Suppressor macrophage (primary cell): ENCODE measurements at places on chromosomes 1 and 21.
A peak's percentile ranks its signal among the peaks of the same experiment; 100 is the strongest.

DNA sequence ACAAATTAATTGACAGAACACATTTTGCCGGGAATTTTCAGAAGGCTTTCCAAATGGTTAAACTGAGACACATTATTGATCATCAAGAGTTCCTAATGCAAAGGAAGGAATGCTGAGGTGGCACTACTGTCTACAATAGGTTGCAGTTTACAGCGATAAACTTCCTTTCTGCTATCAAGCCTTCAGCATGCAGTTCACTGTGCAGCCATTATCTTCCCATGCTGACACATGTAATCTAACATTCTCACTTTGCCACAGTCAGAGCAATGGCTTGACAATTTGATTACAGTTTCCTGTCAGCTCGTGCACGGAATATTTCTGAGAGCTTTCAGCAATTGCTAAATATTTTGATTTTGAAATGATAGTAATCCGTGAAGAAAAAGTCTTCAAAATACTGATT is 166.9 kb upstream of the PRMT6 start:
- no peak for DNase-seq

- DNase-seq, result no peak
Observed at GRCh38 chr21:32977216-32977615, 48.5 kb upstream of the OLIG2 start.

GRCh38 chr1:46413596-46413985 is 19.5 kb downstream of the FAAH start:
- DNase-seq, result peak; percentile 33

- no peak for DNase-seq
Observed at GRCh38 chr1:67133177-67133576, 1.6 kb downstream of the C1orf141 start.

- DNase-seq, result no peak
Observed at GRCh38 chr1:196678510-196678884, 26.7 kb downstream of the CFH start.

GRCh38 chr1:36612881-36613280 is 130.2 kb upstream of the CSF3R start:
- no peak for DNase-seq

DNA sequence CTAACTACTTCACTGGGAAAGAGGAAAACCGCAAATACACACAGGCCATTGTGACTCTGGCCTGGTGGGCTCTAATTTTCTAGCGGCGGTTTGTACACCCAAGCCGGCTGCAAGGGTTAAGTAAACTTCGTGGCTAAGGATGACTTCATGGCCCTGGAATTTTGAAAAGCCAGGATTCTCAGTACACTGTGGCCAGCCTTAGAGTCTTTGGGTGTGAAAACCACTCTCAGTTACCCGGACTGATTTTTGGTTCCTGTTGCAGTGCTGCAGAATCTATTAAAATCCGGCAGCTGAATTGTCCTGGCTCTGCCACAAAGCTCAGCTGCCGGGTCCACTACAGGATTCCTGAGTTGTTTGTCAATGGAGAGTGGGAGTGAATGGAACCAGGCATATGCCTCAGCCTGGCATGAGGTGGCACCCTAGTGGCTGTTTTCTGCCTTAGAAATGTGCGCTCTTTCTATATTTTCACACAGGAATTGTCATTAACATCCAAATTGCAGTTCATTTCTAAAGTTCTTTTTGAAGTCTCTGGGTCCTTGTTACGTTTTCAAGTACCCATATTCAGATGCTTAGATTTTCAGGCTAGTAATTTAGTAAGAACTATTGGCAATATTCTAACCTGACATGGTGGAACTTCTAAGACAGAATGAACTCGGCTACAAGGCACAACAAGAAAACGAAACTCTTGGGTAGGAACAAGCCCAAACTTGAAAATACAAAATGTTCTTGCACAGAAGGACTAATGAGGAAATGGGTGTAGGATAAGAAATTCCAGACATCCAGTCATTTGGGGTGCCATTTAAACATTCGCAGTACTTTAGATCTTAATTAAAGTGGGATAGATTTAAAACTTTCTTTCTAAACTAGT is 255.9 kb downstream of the NFIA start:
- peak; percentile 58 for DNase-seq

GRCh38 chr1:94384485-94385265 is 33.5 kb upstream of the ABCD3 start:
- DNase-seq, result peak; percentile 20

GRCh38 chr1:71311376-71311775 is 230.5 kb upstream of the ZRANB2 start:
- DNase-seq, result no peak

DNA sequence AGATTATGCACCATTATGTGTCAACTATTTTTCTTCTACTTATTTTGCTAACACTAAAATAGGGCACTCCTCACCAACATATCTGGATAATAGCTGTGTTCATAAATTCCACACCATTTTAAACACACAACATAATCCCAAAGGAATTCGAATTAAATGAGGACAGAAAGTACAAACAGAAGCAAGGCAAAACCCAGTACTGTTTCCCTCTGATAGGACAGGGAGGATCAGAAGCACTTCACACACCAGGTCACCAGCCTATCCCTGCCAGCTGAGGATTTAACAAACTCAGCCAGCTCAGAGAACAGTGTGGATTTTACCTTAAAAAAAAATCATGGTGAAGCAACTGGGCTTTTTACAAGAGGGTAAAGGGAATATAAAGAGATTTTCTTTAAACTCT is 20.0 kb downstream of the CRYZ start:
- DNase-seq, result no peak

GRCh38 chr1:54227091-54227602 is 27.2 kb downstream of the MRPL37 start:
- DNase-seq, result peak; percentile 95

- no peak for DNase-seq
Observed at GRCh38 chr1:50103615-50104081, 5.1 kb upstream of the ELAVL4 start.

GRCh38 chr21:35933466-35933865 is 126.9 kb downstream of the SETD4 start:
- DNase-seq, result peak; percentile 87

- no peak for DNase-seq
Observed at GRCh38 chr1:88404582-88404981, 279.5 kb upstream of the PKN2 start.

DNA sequence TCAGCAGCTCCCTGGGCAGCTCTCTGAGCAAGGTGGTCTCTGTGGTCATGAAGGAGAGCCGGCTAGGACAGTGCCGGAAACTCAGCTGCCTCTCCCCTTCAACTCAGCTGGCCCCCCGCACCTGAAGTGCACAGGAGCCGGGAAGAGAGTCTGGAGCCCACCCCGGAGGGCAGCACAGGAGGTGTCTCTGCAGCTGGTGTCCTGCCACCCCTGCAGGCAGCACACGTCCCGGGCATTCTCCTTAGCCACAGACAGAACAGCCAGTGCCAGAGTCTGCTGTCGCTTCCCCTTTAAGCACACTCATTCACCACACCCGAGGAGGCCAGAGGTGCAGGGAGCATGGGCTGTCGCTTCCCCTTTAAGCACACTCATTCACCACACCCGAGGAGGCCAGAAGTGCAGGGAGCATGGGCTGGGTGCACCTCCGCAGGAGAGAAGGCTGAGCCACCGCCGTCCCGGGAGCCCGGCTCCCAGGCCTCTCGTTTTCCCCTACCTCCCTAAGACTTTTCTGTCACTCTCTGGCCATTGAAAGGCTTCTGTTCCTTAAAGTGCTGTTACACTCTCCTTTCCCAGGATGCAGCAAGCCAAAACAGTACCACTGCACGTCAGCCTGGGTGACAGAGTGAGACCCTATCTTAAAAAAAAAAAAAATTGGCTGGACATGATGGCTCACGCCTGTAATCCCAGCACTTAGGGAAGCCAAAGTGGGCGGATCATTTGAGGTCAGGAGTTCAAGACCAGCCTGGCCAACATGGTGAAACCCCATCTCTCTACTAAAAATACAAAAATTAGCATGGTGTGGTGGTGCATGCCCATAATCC is 16.9 kb upstream of the SAMD11 start:
- DNase-seq, result peak; percentile 84

DNA sequence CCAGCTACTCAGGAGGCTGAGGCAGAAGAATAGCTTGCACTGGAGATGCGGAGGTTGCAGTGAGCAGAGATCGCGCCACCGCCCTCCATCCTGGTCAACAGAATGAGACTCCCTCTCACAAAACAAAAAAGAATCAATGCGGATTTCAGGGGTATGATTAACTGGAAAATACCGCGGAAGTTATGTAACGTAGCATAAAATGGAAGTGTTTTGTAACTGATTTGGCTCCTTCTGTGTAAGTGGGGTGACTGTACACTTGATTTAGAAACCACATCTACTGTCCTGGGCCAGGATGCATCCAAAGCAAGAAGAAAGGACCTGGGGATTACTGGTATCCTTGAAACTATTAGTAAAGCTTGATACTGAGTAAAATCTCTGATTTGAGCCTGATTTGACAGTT is 3.1 kb upstream of the VAMP4 start:
- DNase-seq, result peak; percentile 45

DNA sequence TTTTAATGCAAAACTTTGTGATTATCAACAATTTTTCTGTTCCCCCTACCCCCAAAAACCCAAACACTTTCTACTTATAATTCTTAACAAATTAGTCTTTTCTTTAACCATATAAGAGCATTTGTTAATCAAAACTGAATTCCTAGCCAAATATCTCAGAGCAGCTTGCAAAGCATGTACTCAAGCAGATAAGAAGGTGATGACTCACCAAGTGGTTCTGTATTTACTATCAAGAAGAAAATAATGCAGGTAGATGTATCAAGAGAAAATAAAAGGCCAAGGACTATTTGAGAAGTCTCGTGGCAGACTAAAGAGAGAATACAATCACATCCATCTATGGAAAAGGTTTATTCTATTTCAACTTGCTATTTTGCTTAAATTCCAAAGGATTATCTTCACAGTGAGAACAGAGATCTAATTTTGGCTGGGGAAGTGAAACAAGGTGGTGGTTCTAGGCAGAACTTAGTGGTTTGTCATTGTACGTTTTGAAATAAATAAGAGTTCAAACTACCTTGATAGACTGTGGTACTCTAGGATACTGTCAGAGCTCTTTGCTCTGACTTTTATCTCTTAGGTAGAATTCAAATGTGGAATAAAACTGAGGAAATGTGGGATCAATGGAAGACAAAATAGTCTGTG is 94.7 kb upstream of the NRIP1 start:
- DNase-seq, result no peak

DNA sequence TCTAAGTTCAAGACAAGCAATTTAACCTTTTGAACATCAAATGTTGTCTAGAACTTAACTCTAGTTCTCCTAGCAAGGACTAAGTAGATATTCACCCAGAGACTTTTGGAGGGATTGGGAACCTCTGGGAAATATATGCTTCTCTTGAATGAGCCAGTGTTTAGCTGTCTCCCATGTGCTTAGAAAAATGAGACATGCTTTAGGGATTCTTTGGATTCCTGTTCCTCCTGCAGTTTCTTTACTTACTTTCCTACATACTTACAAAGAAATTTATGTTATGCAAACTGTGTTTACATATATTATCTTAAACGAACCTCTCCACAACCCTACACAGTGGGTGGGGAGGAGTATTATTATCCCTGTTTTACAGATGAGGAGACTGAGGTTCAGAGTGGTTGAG is 39.2 kb downstream of the RNASEL start:
- no peak for DNase-seq

- DNase-seq, result no peak
Observed at GRCh38 chr21:34830386-34831170, 161.8 kb downstream of the CLIC6 start.

- DNase-seq, result no peak
Observed at GRCh38 chr1:81517987-81518386, 282.7 kb upstream of the ADGRL2 start.

DNA sequence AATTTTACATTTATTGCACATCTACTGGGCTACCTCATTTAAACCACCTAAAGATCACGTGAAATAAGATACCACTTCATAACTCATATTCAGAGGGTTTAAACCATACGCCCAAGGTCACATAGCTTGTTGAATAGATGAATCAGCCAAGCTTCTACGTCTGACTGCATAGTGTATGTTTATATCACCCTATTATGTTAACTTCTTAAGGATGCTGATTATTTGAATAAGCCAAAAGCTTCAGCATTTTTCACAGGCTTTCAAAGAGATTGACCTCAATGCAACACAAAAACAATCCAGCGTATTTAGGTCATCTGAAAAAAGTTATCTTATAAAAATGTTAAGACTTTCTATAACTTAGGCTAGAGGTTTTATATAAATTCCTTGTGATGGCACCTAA is 373.8 kb downstream of the TGFB2 start:
- DNase-seq, result no peak

- no peak for DNase-seq
Observed at GRCh38 chr1:85202092-85202863, 1.5 kb upstream of the SYDE2 start.

DNA sequence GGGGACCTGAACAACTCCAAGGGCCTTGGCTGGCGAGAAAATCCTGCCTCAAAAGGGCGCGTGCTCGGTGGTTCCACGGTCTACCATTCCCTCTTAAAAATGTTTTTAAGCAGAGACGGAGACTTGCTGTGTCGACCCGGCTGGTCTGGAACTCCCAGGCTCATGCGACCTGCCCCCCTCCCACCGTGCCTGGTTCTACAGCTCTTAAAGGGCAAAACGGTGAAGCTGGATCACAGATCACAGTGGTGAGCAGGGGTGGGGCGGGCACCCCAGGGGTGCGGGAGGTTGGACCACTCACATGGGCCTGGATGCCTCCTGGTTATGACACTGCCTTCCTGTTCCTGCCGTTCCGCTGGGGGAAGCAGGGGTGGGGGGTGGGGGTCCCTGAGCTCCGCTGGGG is 4.2 kb upstream of the C1orf159 start:
- DNase-seq, result no peak

DNA sequence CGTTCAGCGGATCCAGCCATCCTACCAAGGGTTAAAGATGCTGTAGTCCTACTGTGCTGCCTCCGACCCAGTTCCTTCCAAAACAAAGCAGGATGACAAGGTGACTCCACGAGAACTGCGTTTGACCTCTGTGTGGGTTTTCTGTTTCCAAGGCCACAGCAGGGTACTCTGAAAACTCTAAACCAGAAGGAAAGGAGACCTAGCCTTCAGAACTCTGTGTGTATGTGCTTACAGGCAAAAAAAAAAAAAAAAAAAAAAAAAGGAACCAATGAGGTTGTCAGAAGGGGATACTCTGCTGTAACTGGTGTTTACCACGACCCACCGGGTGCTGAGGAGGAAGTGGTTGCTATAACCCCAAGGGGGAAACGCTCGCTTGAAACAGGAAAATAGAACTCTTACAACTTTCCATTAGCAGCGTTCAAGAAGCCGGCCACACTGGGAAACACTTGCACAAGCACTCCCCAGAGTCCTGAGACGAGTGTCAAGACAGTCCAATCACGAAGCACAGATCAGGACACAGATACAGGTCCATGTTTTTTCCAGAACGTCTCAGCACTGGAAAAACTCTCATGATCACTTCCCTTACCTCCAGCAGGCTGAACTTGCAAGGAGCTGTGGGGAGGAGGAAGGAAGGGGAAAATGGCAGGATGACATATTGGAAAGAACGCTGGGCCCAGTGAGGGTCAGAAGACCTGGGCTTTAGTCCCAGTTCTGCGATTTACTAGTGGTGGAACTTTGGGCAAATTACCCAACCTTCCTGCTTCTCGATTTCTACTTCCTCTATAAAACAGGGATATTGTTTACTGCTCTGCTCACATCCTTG is 64.0 kb downstream of the ITPKB start:
- peak; percentile 97 for DNase-seq
